ENCODE measurements at places on chromosomes 5 and 9.

GRCh38 chr5:2184563-2185540 is 302.1 kb upstream of the IRX4 start:
- peak; percentile 19 for DNase-seq

GRCh38 chr5:86570427-86571083 is 47.2 kb upstream of the COX7C start:
- no peak for DNase-seq

- no peak for DNase-seq
Observed at GRCh38 chr5:169580964-169581363, 2.6 kb upstream of the SPDL1 start.

DNA sequence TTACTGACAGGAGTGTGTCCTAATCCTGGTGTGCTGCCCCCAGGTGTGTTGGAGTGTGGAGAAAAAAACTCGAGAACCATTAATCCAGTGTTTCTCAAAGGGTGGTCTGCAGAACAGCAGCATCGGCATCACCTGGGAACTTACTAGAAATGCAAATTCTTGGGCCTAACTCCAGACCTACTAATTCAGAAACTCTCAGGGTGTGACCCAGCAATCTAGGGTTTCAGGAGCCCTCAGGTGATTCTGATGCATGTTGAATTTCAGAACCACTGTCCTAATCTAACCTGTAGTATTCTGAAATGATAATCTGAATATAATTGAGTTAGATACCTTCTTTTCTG is 30.0 kb upstream of the IL6ST start:
- no peak for DNase-seq

- DNase-seq: peak; percentile 38
Observed at GRCh38 chr9:131656356-131657036, 83.4 kb downstream of the RAPGEF1 start.

- no peak for DNase-seq
Observed at GRCh38 chr9:36535107-36535506, 37.6 kb upstream of the MELK start.

DNA sequence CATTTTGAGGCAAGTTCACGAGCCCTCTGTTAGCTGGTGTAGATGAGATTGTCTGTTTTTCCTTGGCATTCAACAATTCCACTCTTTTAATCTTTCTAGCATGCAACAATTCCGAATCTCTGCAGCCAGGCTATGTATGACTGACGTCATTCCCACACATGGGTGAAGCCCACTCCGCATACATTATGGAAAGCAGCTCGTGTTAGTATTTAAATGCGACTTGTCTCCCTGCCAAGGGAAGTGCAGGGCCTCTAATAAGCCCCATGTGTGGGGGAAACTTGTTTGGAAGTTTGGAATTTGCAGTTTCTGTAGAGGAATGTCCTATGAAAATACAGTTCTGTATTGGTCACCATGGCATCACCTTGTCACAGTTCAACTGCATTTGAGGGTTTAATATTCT is 146.0 kb upstream of the FBXL7 start:
- DNase-seq: no peak

- DNase-seq: no peak
Observed at GRCh38 chr9:107869111-107869510, 379.5 kb upstream of the KLF4 start.

- DNase-seq: no peak
Observed at GRCh38 chr5:132245593-132245992, 11.9 kb upstream of the PDLIM4 start.

DNA sequence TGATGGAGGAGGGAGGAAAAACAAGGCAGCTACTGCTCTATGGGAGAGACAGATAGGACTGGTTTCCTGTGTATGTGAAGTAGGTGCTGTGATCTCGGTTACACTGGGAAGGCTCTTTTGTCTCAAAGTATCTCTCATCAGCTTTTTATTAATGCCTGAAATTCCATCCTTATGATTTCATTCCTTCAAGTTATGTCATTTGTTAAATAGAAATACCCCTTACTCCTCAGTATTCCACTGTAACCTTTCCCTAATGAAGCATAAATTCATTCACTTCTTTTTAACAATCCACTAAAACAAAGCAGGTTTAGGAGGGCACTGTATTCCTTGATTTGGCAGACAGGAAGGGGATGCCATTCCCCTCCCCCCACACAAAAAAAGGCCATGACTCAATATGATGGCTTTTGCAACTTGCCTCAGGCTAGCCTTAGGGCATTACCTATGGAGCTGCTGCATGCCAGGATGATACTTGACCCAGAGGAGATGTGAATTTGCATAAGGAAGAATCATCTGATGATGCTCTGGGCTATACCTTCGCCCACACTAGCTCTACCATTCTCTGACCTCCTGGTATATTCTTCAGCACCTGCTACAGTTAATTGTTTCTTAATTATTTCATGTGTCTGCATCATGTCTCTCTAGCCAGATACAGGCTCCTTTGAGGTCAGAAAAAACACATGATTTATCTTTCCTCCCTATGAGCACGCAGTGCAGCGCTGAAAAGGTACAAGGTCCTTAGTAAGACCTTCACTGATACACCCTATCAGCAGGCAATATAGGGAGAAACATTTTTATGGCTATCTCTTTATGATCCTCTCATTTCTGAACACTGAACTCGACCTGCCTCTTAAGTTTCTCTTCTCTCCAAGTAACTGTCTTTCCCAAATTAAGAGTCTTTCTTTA is 26.3 kb downstream of the NR3C1 start:
- DNase-seq: no peak

- peak; percentile 62 for DNase-seq
Observed at GRCh38 chr9:8733131-8733954, 933.8 kb upstream of the DMAC1 start.

GRCh38 chr5:25554077-25554476 is 909.3 kb upstream of the CDH10 start:
- DNase-seq: no peak

DNA sequence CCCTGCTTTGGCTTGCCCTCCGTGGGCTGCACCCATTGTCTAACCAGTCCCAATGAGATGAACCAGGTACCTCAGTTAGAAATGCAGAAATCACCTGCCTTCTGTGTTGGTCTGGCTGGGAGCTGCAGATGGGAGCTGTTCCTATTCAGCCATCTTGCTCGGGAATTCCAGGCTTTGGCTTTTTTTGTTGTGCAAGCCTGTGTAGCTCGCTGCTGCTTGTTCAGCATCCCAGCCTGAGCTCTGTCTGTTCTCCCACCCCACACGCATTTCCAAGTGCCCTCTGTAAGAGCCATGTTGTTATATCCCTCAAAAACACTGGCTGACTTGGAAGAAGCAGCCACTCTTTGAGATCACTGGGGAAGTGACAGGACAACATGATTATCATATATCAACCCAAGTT is 101.6 kb upstream of the DPYSL3 start:
- DNase-seq: no peak

GRCh38 chr5:32916648-32917047 is 205.5 kb downstream of the NPR3 start:
- DNase-seq: no peak

- DNase-seq: no peak
Observed at GRCh38 chr9:4638968-4639367, 23.1 kb upstream of the PLPP6 start.

- no peak for DNase-seq
Observed at GRCh38 chr9:37839496-37840461, 39.2 kb downstream of the DCAF10 start.

All from right forelimb (tissue), 1 donor.